Activated T-helper 1 cell treated with Interleukin-2 at 50 U/mL for 16 hours (primary cell): ENCODE measurements at places on chromosomes 16 and 17.

GRCh38 chr16:56781528-56781961, 51.6 kb downstream of the NUP93 start:
- no peak for DNase-seq

- no peak for DNase-seq
These were observed 125.2 kb downstream of the CDH11 start for GRCh38 chr16:64996641-64997040.

DNA sequence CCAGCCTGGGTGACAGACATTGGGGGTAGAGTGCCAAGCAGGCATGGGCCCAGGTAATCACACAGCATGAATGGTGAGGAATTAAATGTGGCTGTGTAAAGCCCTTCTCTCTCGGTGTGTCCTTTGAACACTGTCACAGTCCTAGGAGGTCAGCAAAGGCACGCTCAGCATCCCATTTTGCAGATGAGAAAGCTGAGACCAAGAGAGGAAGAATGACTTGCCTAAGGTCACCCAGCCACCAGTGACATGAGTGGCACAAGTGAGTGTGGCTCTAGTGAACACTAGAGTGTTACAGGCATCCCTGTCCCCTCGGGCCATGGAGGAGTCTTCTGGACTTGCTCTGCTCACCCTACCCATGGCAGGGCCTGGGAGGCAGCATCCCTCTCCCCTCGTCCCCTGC, 10.7 kb downstream of the CTF1 start:
- DNase-seq, result no peak

DNA sequence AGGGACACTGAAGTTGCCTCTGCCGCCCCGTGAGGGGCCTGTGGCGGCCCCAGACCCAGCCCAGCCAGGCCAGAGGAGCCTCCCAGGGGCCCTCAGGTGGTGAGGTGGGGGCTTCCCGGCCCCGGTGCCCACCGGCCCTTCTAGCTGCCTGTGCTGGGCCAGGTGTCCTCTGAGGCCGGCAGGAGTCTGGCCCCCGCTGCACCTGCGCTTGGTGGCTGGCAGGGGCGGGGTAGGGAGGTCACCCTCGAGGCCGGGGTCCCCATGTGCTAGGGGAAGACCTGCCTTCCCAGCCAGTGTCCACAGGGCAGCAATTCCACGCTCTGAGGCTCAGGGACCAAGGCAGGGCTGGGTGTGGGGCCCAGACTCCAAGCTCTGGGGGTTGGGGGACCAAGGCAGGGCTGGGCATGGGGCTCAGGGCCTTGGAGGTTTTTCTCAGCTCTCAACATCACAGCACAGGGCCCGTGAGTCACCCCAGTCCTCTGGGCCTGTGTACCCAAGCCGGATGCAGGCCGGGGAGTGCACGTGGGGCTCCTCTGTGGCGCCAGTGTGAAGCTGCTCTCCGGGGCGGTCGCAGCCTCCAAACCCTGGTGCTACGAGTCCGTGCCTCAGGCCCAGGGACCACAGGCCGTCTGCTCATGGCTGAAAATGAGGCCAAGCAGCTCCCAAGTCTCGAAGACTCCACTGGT, 1.3 kb upstream of the CCDC154 start:
- DNase-seq, result no peak

DNA sequence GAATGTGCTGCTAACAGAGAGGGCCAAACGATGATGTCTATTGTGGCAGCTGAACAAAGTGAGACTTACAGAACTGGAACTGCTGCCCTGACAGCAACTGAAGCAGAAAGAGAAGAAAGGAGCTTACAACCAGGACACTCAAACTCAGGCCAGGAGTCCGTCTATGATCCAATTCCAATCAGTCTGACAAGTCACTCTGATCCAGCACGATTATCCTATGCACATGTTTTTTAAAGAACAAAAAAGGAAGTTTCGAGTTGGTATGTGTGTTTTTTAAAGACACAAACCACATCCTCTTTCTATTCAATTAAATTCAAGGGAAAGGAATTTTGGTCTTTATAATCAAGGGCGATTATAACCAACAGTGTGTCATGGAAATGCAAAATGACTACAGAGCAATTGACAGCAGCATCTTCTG, 42.4 kb upstream of the MTMR4 start:
- DNase-seq, result no peak

DNA sequence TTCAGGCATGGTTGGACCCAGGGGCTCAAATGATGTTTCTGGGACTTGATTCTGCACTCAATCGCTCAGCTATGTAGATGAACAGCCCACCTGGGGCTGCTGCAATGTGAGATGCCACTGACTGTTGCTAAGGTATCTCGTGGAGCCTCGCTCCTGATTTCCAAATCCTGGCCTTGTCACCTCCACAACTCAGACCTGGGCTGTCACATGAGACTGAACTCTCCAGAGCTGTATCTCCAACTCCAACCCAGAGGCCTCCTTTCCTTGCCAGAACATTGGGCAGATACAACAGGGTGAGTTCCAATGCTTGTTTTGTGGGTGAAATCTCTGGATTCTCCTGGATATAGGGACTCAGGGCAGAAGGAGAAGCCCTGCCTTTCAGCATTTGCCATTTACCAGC, 79.5 kb downstream of the GNAO1 start:
- no peak for DNase-seq

DNA sequence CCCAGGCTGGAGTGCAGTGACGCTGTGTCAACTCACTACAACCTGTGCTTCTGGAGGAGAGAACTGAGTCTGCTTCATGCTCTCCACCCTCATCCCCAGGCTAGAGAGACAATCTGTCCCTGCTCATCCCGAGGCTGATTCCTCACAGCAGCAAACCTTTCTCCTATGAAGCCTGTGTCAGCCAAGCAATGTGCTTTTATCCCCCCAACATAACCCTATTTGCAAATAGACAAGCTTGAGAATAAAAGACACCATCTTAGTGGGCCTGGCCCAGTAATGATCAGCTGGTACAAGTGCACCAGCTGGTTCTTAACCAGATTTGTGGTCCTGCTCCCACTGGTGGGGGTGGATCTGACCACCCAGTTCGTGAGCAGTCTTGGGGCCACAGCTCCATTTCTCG, 322.8 kb downstream of the CPPED1 start:
- DNase-seq, result no peak

DNA sequence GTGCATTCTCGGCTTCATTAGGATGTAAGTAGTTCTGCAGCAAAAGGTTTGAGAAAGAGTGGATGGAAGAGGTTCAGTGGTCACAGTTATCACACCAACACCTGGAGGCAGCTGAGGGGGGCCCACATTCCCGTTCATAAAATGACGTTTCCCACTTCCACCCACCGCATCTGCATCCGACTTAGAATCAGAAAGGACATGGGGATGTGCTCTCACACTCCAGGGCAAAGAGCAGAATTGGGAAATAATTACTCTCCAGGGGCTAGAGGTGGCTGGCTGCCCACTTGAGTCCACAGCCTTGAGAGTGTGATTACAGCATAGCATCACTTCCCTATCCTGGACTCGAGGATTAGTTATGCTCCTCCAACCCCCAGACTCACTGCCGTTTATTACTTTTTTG, 122.0 kb downstream of the CPPED1 start:
- DNase-seq, result no peak

GRCh38 chr16:85002608-85003007, 8.7 kb downstream of the ZDHHC7 start:
- DNase-seq, result no peak

- DNase-seq, result no peak
These were observed 5.5 kb upstream of the ZG16B start for GRCh38 chr16:2824626-2825025.

DNA sequence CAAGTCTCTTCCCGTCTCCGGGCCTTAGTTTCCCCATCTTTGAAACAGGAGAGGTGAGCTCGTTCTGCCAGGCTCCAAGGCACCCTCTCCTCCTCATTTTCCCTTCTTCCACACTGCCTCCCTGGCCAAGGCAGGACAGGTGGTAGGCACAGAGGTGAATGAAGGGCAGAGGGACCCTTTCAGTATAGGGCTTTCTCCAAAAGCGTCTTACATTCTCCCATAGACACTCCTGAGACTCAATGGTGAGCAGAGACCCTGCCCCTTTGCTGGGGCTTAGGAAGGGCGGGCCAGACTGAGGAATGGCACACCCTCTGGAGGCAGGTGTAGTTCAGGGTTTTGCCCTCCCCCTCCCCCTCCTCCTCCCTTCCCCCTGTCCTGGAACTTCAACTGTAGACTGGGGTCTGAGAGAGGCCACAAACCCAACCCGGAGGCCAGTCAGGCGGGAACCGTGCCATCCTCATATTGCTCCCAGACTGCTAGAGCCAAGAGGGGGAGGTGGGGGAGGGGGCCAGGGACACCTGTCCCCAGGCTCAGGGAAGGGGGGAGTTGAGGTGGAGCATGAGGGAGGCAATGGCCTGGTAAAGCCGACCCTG, 1.9 kb downstream of the PLEKHH3 start:
- DNase-seq, result no peak

- DNase-seq, result no peak
These were observed 17.6 kb downstream of the MVP start for GRCh38 chr16:29837841-29838240.

DNA sequence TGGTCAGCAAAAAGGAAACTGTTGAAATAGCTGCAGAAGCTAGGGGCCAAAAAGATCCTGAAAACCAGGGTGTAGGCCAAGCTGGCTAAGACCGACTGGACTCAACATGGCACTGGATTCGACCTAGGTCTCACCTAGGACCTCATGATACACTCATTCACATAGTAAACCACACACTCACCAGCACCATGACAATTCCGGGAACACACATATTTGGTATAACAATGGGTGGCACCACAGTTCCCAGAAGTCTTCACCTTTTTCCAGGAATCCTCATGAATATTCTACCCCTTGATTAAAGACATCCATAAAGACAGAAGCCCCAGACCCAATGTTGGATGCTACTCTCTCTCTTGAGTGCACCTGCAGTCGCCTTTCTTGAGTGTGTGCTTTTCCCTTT, 460.1 kb downstream of the TMEM114 start:
- DNase-seq, result no peak

DNA sequence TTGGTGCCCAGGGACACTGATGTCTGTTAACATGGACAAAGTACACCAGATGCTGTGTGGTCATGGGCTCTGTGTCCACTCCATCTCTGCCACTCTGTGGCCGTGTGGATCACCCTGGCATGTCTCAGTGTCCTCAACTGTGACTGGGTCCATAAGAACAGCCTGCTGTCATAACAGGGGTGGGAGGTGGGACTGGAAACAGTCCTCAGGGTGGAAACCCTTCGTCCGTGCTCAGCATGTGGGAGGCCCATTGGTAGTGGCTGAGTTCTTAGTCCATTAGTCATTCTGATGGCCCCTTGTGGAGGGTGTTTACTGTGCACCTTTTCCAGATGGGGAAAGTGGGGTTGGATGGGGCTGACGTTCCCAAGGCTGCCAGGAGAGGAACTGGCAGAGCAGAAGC, 12.8 kb downstream of the FLYWCH2 start:
- DNase-seq, result no peak

GRCh38 chr17:46115699-46116098, 77.5 kb downstream of the KANSL1 start:
- no peak for DNase-seq

GRCh38 chr17:9513266-9513665, 62.4 kb downstream of the STX8 start:
- DNase-seq, result no peak

GRCh38 chr17:48011405-48012150, 26.0 kb downstream of the COPZ2 start:
- DNase-seq, result no peak

- DNase-seq, result no peak
These were observed 4.6 kb downstream of the SMCR8 start for GRCh38 chr17:18319604-18320256.

GRCh38 chr17:67759355-67760171, 41.8 kb downstream of the NOL11 start:
- no peak for DNase-seq

GRCh38 chr17:27805520-27806146, 5.3 kb upstream of the NOS2 start:
- DNase-seq, result peak; percentile 59

GRCh38 chr17:74499992-74500391, 31.3 kb downstream of the CD300LB start:
- DNase-seq, result no peak

GRCh38 chr17:27224526-27225315, 69.2 kb upstream of the WSB1 start:
- no peak for DNase-seq

- DNase-seq, result no peak
These were observed 200.7 kb downstream of the CA10 start for GRCh38 chr17:51957786-51958185.

DNA sequence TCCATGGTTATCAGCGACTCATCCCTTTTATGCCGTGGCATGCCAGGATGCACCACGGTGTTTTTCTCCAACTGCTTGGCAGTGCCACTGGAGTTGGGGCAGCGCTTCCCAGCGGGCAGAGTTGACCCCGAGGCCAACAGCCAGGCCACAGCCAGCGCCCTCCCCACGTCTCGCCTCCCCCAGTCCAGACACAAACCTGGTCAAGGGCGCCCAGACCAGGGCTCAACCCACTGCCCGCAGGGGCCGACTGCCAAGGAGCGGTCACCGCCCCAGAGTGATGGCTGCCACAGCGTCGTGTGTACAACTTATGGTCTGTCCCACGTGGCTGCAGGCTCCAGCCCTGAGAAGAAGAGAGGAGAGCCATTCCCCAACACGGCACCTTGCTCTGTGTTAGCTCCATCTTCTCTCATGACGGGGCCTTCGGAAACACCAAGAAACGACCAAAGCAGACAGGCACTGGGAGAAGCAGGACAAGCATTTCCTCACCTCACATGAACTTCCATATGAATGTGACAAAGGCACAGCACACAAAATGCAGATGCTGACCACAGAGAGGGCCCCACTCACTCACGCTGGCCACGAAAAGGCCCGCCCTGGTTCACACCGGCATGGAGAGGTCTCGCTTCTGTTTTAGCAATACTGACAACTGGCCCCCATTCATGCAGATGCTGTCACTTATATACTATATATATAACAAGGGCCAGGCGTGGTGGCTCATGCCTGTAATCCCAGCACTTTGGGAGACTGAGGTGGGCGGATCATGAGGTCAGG, 27.0 kb downstream of the AXIN1 start:
- no peak for DNase-seq

DNA sequence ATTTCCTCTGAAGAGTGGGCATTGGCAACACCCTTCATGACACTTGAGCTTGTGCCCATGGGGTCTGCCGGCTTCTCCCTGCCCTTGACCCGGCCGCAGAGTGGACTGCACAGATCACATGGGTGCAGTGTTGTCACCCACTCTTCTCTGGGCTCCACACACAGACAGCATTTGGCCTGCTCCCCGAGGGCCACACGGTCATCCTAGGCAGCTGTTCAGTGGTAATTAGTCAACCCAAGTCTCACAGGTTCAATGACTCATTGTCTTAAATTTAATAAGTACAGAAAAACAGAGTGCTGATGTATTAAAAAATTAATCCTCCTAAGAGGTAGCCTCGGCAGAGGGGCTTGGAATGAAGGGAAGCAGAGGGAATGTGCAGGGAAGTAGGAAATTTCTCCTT, 204.8 kb downstream of the MSI2 start:
- DNase-seq, result no peak
